ENCODE measurements at places on chromosomes 16 and 17.
A peak's percentile ranks its signal among the peaks of the same experiment; 100 is the strongest.

DNA sequence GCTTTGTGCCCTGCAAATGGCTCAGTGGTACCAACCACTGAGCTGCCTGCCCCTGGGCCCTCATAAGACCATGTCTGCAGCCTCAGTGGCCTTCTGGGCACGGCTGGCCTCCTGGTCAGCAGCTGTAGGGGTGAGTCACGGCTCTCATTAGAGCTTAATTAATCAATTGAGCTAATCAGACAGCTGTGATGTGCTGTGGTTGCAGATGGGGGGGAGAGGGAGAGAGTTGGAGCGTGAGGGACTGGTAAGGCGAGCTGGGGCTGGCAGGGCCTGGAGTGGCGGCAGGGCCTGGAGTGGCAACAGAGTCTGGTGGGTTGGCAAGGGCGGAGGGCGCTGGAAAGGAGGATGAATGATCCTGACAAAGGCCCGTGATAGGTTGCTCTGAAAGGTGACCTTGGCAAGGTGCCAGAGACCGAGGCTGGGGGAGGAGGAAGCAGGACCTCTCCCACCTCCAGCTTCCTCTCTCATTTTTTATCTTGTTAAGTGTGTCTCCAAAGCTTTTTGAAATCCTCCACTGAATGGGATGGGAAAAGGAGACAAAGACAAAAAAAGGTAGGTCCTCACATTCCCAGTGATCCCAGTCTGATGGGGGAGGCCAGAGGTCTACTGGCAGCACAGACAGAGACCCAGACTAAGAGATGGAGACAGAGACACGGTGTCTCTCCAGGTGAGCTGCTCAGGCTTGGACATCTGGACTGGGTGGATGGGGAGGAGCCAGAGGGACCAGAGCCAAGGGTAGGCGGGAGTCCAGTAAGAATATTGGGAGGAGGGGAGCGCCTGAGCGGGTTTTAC, 41.6 kb downstream of the DCAKD start:
- no peak for DNase-seq

DNA sequence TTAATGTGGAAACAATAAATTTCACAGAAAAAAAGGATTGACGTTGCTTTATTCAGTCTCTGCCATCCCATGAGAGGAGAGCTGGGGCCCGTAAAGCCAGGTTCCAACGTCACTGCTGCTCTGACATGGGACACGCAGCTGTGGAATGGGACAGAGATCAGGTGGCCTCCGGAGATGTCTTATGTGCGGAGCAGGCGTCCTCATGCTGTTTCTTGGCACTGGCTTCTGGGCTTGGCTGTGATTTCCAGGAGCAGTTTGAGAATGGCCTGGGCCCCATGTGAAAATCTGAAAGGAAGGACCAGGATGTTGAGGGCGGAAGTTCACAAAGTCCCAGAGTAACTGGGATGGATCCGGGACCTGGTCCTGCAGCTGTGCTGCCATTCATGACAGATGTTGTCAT, 32.4 kb downstream of the NDEL1 start:
- DNase-seq: no peak

DNA sequence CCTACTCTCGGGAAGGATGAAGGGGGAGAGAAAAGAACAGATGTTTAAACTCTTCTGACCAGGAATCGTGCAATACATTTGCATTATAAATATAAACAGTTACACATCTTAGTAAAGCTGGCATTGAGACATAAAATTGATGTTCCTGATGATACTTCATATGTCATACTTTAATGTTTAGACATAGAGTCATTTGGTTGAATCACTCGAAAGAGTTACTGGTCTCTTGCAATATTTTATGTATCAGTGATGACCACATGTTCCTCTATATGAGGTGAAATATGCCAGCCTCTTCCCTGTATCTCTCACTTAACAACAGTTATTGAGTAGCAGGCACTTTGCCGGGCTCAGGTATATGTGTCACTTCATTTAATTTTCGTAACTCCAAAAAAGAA, 49.7 kb upstream of the PMFBP1 start:
- DNase-seq: no peak

DNA sequence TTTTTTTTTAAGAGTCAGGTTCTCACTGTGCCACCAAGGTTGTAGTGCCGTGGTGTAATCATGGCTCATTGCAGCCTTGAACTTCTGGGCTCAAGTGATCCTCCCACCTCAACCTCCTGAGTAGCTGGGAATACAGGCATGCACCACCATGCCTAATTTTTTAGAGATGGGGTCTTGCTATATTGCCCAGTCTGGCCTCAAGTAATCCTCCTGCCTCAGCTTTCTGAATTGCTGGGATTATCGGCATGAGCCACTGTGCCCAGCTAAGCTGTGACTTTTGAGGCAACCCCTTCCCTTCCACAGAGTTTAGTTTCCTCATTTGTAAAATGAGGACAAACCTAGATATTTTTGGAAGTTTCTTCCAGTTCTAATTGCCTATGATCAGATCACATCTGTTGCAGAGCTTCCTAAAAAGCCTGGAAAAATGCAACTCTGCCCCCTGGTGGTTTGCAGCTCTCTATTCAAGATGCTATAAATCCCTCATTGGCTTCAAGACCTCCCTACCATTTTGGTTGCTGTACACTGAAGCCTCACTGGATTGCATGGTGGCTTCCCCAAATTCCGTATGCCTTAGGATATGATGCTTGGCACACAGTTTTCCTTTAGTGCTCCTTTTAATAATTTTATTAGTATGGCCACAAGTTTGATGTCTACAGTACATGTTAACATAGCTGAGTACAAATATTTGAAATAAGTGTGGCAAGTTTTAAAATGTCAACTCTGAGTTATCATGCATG, 19.3 kb downstream of the GDE1 start:
- peak; percentile 53 for DNase-seq

DNA sequence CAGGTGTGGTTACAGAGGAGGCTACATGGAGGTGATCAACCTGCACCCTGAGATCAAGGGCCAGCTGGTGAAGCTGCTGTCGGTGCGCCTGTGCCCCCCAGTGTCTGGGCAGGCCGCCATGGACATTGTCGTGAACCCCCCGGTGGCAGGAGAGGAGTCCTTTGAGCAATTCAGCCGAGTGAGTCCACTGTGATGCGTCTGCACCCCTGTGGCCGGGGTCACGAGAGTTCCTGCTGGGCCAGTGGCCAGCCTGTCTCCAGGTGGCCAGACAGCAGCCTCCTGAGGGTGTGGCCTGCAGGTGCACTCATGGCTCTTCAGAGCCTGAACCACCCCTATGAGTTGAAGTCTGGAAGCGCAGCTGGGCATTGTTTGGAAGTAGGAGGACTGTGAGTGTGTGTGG, 38.1 kb downstream of the GPT2 start:
- no peak for DNase-seq

GRCh38 chr16:74213372-74213771, 83.2 kb upstream of the PSMD7 start:
- no peak for DNase-seq

DNA sequence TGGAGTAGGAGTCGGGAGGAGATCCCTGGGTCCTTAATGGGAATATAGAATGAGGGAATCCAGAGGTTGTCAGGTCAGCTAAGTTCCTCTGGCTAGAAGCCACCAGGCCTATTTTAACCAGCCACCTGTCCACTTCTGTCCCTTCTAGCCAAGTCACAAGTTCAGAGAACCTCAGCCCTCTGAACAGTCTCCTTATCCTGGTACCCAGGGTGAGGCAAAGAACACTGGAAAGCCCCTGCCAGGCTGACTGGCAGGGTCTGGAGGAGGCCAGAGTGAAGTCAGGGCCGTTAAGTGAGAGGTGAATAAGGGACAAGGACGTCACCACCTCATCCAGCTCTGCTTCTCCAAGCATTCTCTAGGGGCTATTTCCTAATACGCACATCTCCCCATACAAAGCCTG, 2.7 kb downstream of the CTDNEP1 start:
- DNase-seq: no peak

DNA sequence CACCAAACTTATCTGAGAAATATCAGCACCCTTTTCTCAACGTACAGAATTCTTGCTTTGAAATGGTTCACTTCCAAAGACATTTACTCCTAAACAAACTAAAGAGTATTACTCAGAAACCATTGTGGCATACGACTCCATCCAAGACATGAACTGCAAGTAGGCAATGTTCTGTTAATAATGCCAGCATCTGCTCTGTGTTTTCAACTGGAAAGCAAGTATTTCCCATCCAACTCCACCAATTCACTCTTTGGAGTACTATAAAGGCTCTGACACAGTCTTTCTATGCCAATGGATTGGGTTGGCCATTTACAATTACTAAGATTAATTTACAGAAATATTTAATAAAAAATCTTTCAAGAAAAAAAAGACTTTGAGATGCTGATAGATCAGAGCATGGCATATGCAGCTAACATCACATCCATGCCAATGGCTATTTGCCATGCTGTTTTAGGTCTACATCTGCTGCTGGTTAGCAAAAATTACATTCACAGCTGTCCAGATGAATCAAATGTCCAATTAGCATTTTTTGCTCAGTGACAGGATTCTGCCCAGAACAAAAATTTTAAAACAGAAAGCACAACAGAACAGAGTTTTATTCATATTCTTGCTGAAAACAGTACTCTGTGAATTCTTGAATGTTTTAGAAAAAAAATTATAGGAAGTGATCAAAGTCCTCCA, 65.9 kb upstream of the HLF start:
- no peak for DNase-seq

- DNase-seq: no peak
Measured at GRCh38 chr16:6560306-6561100, 772.1 kb upstream of the RBFOX1 start.

- DNase-seq: no peak
Measured at GRCh38 chr17:75619506-75620431, 13.5 kb upstream of the SMIM5 start.

- no peak for DNase-seq
Measured at GRCh38 chr17:63042256-63042812, 76.3 kb downstream of the TANC2 start.

DNA sequence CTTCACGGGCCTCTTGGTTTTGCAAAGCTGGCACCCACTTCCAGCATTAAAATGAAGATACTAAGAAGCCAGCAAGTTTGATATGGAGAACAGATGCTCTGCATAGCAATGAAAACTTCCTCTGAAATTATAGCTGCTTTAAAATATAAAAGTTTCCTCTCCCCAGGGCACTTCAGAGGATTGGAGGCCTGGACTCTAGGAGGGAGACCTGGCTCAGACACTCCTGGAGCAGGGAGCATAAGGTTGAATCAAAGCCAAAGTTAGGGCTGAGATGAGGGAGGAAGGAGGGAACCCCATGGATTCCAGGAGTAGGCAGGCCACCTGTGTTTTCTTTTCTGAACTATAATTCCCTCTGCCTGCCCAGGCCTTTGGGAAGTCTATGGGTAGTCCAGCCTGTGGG, 176.0 kb upstream of the RPL38 start:
- DNase-seq: no peak

DNA sequence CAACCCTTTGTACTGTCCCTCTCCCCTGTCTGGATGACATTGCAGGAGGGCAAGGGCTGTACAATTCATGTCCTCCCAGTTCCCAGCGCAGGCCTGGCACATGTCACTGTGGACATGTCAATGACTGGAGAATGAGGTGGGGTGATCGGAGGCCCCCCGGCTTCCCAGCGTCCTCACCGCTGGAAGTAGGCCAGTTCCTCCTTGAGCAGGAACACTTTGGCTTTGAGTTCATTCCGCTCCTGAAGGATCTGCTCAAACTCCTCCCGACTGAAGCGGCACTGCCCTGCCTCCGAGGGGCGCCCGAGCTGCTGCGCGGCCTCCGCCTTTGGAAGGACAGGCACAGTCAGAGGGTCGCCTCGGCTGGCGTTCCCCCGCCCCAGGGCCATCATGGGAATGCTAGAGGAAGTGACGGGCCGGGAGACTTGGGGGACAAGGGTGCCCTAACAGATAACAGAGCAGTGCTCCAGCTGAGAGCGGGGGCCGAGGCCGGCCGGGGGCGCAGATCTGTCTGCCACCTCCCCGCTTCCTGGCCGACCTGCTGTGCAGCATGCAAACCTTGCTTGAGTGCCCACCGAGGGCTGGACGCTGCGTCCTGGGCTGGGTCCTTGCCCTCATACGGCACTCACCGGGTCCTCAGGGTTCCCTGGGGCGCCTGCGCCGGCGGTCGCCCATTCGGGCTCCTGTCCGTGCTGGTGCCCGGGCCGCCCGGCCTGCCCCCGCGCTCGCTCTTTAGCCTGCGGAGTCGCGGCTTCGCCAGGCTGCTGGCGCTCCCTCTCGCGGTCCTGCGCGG, 1.3 kb downstream of the RILP start:
- peak; percentile 12 for DNase-seq

GRCh38 chr16:88868974-88869672, 2.7 kb upstream of the PABPN1L start:
- no peak for DNase-seq

GRCh38 chr17:44324092-44324570, 492 bp downstream of the SLC25A39 start:
- DNase-seq: no peak

- no peak for DNase-seq
Measured at GRCh38 chr16:81384006-81384405, 60.6 kb upstream of the CMIP start.

DNA sequence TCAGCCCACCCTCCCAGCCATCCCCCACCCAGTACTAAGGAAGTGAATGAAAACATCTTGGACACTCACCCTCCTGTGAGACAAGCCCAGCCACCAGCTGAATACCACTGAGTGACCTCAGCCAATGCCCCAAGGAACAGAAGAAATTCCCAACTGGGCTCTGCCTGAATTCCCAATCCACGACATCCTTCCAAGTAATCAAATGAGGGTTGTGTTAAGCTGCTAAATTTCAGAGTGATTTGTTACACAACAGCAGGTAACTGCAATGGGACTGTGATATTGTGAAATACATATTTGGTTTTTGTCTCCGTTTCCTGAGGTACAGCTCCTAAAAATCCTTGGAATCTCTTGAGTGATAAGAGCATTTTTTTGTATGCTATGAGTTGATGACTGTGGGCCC, 578.7 kb upstream of the CDH11 start:
- no peak for DNase-seq

DNA sequence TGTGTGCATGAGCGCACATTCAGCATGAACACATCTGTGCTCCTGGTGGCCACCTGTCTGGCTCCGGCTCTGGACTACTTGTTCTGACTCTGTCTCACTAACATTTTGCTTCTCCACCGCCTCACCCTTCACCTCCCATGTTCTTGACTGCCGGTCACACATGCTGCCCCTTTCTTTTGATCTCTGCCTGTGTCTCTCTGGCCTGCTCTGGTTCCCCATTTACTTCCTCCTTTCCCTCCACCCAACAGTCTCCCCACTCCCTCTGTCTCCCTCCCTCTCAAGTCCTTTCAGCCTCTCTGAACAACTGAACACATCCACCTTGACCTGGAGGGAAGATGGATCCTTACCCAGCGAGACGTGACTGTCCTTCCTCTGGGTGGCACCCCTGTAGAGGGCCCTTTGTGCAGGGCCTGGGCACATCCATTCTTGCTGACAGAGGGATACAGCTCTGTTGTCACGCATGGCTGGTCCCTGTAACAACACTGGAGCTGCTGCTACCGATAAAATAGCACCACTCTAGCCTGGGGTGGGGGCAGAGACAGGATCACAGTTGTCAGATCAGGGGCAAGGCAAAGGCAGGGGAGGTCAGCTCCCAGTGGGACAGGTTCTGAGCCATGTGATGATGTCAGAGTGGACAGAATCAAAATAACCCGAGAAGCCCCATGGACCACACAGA, 11.0 kb downstream of the ZSCAN32 start:
- no peak for DNase-seq

DNA sequence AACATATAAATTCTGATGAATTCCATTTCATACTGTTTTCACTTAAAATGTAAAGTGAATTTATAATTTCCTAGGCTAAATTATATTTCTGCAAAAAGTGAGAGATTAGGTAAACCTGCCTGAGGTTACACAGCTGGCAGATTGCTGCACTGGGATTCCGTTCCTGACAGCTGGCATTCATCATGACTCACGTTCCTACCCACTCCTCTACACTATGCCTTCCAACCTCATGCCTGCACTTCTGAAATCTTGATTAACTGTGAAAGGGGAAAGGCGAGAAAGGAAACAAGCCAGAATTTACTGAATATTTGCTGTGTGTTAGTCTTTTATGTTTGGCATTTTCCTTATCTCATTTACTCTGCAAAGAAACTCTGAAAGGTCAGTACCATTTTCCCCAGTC, 73.3 kb upstream of the MON1B start:
- DNase-seq: no peak
